Astrocyte (in vitro differentiated cells and primary cell): ENCODE measurements at places on chromosomes 16 and 17.

- DNase-seq, result no peak
These were observed 104.9 kb downstream of the AXIN2 start for GRCh38 chr17:65456368-65457151.

DNA sequence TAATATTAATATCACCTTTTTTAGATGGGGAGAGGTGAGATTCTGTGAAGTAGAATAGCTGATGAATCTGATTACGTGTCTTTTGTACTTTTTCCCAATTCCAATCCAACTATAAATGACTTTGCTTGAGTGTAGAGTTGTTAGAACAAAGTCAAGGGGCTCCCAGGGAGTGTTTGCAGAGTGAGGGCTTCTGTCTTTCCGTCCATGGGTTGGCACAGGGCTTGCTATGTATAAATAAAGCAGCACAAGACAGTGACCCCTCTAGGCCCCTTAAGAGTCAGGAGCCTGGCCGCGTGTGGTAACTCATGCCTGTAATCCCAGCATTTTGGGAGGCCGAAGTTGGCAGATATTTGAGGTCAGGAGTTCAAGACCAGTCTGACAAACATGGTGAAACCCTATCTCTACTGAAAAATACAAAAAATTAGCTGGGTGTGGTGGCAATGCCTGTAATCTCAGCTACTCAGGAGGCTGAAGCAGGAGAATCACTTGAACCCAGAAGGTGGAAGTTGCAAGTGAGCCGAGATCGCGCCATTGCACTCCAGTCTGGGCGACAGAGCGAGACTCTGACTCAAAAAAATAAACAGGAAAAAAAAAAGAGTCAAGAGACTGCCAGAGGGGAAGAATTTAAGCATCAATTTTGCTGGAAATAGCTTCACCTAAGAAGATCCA, 127.9 kb upstream of the HS3ST3A1 start:
- DNase-seq, result no peak

GRCh38 chr17:35617505-35617904, 30.4 kb downstream of the AP2B1 start:
- DNase-seq, result no peak

- peak; percentile 95 for DNase-seq
These were observed 53.1 kb upstream of the TANGO6 start for GRCh38 chr16:68790130-68790761.

GRCh38 chr16:1308036-1308976, 1.1 kb upstream of the UBE2I start:
- peak; percentile 46 for DNase-seq

DNA sequence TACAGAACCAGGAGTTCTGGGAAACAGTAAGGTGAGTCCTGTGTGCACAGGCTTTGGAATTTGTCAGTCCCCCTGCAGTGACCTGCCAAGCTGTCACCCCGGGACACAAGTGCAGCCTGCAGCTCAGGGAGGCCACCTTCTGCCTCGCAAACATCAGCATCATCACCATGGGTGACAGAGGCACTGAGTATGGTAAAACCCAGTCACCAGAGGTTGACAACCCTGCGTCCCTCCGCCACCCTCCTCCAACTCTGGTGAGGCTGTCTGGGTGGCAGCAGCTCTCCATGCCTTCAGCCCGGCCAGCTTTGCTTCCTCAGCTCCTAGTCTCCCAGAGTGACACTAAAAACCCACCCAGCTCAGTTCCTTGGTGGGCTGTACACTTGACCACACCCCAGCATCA, 221.0 kb downstream of the CPPED1 start:
- DNase-seq, result no peak

DNA sequence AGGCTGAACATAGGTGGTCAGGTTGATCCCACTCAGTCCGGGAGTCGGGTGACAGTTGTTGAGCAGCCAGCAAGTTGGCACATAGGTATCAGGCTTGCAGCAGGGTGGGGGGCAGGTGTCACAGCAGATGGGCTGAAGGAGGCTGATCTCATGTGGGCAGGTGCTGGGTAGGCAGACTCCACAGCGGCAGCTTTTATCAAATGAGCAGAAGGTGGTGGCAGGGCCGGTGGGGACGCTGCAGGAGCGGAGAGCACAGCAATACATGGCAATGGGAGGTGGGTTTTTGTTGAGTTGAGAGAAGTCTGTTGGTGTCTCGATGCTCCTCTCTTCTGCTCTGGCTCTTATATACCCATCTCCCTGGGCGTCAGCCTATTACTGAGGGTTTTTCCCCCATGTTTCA, at the start of gene KRTAP3-1:
KRTAP3-1 (minus strand) TSS at position 318 of the 400 bp plus-strand sequence; CDS start at position 264, 54 bp downstream.
- DNase-seq, result no peak

- DNase-seq, result no peak
These were observed 11.4 kb upstream of the MLYCD start for GRCh38 chr16:83887564-83887963.

- DNase-seq, result no peak
These were observed 101.7 kb downstream of the MAP2K6 start for GRCh38 chr17:69516225-69516624.
